ENCODE measurements at places on chromosomes 2 and 18.

- no peak for DNase-seq
Measured at GRCh38 chr18:55400590-55401541, 187.1 kb downstream of the TCF4 start.

GRCh38 chr18:68417826-68418225 is 297.1 kb downstream of the TMX3 start:
- no peak for DNase-seq

GRCh38 chr18:12278741-12279682 is 24.9 kb downstream of the CIDEA start:
- no peak for DNase-seq

DNA sequence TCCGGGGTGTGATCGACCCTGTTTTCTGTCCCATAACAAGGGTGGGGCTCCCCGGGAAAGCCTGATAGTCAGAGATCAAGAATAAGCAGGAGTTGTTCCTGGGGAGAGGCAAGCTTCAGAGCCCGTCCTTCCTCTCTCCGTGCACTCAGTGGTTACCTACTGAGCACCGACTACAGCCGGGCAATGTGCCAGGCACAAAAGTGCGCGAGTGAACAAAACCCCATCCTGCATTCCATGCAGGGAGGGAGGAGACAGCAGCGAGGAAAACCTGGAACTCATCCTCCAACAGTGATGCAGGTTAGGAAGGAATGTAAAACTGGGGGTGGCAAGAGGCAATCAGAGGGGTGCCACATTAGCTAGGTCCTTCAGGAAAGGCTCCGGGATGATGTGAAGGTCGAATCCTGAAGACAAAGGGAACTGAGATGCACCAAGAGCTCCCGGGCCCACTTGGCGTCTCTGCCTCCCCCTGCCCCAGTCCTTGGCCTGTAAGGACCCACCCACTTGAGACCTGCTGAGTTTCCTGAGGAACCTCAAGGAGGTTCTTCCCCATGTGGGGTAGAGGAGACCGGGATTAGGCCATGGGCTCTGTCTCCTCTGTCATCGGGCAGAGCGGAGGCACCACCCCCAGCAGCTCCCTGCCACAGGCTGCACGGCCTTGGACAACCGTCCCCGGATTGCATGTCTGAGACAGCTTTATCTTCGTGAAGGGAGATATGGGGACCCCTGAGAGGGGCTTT is 198.2 kb downstream of the NDUFA10 start:
- no peak for DNase-seq

GRCh38 chr2:218875692-218876246 is 4.9 kb upstream of the WNT10A start:
- DNase-seq, result no peak

GRCh38 chr18:48835119-48835518 is 115.6 kb downstream of the SMAD7 start:
- no peak for DNase-seq

DNA sequence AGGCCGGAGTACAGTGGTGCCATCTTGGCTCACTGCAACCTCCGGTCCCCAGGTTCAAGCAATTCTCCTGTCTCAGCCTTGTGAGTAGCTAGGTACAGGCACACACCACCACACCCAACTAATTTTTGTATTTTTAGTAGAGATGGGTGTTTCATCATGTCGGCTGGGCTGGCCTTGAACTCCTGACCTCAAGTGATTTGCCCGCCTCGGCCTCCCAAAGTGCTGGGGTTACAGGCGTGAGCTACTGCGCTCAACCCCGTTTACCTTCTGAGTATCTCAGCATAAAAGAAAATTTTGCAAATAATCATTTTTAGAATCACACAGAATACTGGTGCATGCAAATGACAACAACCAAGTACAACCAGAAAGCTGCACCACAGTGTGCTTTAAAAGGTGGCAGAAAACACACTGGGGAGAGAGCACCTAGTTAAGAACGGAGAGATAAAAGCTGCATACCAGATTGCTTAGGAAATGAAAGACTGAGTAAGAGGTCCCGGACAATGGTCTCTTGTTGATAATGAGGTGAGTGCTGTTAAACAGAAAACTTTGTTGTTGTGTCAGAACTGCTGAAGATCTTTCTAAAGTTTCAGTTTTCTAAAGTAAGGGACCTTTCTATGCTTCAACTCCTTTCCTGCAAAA is 189.6 kb downstream of the ACTR3 start:
- no peak for DNase-seq

DNA sequence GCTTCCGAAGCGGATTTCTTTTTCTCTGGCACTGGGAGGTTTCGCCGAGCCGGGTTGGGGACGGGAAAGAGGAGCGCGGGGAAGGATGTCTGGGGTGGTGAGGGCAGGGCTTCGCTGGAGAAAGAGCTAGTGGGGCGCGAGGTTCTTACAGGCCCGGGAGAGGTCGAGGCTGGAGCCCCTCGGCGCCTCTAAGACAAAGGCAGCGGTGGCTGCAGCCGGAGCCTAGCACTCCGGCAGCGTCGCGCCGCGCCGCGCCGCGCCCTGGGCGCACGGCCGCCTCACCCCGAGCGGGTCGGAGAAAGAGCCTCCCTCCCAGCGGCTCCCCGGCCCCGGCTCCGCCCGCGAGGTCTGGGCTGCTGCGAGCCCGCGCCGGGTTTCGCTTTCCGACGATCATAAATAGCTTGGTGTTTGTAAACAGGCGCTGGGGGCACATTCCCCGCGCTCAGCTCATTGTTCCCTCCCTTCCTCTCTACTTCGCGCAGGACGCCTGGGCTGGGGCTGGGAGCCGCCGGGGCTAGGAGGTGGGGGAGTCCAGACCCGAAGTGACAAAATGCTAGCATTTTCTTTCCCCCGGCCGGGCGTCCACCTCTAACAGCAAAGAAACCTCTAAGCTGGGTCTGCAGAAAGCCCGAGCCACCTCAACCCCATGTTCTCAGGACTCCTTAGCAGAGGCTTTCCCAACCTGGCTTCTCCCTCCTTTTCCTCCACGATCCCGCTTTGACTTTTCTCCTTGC is 813 bp upstream of the MEIS1 start:
- DNase-seq, result peak; percentile 55

- DNase-seq, result no peak
Measured at GRCh38 chr2:65662654-65663432, 230.4 kb upstream of the SPRED2 start.

DNA sequence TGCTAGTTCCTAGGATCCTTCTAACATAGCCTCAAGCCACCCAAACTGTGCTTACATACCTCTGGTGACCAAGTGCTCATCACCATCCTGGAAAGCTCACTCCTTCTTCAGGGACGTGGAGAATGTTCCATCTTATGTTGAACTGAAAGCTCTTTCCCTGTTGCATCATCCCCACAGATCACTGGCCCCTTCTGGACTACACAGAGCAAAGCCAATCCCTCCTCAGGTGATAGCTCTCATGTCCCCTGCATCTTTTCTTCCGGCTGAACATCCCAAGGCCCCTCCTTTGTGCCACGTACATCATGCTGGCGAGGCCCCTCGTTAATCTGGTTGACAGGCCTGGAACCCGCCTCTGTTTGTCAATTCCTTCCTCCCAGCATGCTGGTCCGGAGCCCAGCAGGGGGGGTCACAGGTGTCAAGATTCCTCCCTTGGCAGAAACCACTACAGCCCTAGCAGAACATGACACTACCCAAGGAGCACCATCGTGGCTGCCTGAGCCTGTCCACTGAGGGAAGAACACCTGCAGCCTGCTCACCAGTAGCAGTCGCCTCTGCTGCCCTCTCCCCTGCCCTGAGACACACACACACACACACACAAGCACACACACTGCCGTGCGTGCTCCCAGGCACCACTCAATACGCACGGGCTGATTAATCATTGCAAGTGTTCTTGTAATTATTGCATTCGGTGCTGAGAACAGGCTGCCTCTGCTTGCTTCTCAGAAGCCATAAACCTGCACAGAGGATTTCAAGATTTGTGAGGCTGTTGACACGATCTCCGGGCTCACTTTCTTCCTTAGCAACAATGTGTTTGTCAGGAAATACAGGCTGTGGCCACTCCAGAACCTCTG is 6.3 kb upstream of the KCNK3 start:
- no peak for DNase-seq

DNA sequence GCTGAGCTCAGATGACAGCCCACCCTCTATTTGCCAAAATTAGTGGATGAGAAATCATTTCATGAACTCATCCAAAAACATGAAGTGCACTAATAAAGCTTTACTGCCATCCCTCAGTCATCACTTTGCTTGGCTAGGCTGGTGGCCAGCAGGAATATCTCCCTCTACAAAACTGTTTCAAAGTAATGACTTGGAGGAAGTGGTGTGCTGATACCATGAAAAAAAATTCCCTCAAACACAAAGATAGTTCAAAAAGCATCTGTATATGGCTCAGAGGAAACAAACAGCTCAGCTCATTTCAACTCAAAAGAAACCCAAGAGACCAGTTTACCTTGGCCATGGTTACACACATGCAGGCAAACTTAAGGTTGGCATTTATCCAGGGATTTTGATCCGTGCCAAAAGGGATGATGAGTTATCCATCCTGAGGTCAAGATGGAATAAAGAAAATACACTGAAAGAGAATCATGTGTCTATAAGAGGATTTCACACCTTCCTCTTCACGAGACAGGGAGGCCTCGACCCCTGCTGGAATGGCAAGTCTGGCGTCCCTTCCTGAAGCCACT is 18.4 kb upstream of the WIPF1 start:
- no peak for DNase-seq

DNA sequence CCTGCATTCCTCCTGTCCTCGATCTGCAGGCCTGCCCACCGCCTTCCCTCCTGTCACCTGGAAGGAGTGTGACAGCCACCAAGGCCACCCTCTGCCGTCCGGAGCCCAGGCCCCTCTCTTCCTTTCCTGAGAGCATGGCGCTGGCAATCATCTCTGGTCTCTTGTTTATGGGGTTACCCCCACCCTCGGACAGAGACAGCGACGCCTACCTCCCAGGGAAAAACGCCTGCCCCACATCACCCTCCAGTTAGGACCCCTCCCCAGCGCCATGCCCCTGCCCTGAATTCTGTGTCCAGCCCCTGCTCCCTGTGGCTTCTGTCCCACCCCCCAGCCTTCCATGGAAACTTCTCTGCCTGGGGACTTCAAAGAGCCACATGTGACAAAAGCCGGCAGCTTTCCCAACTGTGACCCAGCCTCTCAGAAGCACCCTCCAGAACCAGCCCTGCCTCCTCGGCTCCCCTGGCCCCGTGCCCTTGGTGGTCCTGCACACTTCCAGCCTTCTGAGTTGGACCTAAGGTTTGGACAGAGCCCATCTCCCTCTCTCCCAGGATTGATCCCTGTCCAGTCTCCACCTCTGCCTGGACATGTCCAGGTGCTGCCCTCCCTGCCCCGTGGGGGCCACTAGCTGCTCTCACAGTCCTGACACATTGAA is 145.0 kb upstream of the HDAC4 start:
- no peak for DNase-seq
